ENCODE measurements at places on chromosomes 12 and 14.

- no peak for DNase-seq
Observed at GRCh38 chr14:39266525-39266870, 32.8 kb downstream of the MIA2 start.

- no peak for DNase-seq
Observed at GRCh38 chr14:99945732-99946651, 119.2 kb upstream of the EVL start.

- no peak for DNase-seq
Observed at GRCh38 chr12:3580094-3580749, 89.2 kb downstream of the PRMT8 start.

DNA sequence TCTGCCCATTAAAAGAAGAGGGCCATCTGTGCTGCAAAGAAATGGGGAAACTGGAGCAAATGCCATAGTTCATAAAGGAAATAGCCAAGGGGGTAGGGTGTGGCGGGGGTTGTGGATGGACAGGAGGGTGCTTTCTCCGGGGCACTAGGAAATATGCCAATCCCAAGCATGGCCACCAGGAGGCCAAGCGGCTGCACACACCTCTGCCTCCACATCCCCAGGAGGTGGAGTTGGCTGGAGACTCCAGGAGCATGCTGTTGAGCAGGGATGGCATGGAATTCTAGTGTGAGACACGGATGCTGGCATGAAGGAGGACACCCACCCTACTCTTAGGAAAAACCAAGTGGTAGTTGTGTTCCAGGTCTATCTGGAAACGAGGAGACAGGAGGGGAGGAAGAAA, 25.2 kb downstream of the NID2 start:
- DNase-seq: peak; percentile 14

DNA sequence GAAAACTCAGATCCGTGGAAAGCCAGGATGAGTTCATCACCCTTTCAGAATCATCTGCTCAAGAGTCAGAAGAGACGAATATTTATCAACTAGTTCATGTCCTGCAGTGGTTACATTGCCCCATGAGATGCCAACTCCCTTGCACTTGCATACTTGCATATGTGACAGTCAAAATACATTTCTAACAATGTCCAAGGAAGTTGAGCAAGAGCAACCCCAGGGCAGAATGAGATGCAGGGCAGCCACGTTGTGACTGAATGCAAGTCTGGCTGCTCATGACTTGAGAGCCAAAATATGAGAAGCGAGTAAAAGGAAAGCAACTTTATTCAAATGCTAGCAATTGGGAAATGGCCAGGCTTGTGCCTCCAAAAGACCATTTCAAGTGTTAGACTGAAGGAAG, 23.6 kb upstream of the UTP20 start:
- DNase-seq: no peak

- DNase-seq: no peak
Observed at GRCh38 chr12:75865315-75865714, 166.3 kb downstream of the PHLDA1 start.

GRCh38 chr12:98983647-98984046, 338.6 kb downstream of the APAF1 start:
- no peak for DNase-seq

Data from T follicular helper cell (primary cell).